ENCODE measurements at places on chromosomes 5 and 9.

DNA sequence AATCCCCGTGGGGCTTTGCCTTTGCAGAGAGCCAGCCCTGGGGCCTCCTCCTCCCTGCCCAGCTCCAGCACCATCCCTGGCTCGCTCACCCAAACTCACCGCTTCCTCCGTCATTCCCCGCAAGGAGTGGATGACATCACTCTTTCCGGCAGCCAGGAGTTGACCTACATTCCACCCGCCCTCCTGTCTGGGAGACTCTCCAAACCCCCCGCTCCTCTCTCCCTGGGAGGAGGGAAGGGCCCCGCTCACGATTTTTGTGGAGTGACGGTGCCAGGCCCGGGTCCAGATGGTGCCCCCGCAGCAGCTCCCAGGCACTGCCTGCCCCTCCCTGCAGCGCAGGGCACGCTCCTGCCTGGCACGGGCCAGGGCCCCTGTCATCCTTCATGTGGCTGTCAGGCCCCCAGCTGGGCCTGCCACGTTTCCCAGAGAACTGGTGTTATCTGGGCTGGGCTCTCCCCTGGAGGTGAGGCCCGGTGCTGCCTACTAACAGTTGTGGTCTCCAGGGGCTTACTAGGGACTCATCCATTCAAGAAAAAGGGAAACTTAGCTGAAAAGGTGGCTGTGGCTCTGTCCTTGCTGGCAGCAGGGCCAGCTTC is 52.3 kb downstream of the NTNG2 start:
- DNase-seq: peak; percentile 80

GRCh38 chr5:113939988-113940387 is 421.9 kb upstream of the KCNN2 start:
- no peak for DNase-seq

DNA sequence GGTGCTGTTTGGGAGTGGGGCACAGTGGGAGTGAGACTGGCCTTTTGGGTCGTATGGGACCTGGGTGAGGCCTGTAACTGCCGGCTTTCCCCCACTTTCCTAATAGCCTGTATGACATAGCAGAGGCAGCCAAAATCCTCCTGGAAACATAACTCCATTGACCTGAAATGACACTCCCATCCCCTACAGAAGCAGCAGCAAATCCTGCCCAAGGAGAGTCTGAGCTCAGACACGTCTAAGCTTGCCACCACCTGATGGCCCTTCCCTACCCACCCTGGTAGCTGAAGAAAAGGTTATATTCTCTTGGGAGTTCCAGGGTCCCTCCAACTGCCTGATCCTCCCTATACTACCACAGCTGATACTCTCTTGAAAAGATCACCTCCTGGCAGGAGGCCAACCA is 179.8 kb upstream of the ARRDC3 start:
- no peak for DNase-seq

DNA sequence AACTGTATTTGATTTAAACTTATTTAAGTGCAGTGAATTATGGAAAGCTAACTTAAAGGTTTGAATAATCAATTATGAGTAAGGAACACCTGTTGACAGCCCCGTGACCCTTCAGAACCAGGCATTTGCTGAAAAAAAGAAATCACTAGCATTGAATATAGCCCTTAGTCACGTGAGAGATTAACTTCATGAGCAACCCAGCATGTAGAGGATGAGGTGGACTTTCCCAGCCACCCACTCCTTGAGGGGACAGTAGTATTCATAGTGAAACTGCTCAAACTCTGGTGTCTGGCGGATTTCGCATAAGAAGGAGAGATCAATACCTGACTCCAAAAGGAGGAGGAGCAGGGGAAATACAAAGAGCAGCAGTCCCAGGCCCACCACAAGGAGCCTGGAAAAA is 184.8 kb upstream of the RASEF start:
- DNase-seq: no peak

DNA sequence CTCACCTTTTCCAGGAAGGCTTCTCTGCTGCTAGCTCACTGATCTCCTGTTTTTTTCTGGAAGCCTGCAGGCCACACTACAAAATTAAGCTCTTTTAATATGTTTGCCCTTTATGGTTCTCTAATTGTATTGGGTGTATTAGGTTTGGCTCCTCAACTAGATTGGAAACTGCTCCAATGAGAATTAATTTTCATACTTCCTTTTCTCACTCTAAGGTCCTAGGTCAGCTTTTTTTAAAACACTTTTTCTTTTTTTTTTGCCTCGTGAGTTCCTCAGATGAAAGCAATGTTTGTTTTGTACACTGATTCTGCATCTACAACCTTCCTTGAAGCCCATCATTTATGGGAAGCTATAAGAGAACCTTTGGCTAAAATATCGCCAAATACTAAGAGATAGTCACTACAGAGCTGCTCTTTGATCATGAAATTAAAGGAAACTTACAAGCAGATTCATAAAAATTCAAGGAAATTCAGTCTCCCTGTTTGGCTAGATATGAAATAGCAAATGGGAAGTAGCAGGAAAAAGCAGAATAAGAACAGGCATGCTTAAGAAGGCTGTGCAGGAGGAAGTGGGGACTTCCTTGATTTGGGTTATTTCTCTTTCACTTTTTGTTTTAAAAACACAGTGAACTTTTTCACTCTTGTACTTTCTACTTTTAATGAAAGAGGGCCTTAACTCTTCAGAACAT is 55.2 kb upstream of the FYB1 start:
- no peak for DNase-seq

DNA sequence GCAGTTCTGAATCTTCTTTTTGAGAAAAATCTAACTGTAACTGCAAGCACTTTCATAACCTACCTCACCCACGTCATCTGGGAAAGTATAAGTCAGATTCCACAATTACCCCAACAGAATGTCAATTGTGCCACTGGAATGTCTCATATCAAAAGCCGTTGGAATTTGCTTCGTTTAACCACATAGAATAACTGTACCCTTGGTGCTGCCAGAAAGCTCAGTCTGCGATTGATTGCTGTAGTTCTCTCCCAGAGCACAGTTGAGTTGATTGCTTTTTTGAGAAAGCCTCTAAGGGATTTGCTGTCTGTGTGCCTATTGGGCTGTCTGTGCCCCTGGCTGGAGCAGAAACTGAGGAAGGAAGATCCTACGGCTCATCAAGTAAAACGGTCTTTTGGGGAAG is 583.6 kb downstream of the TMEM38B start:
- DNase-seq: no peak

Data from NCI-H774 (cell line).